Activated naive CD4-positive, alpha-beta T cell treated with Interleukin-2 at 50 U/mL for 16 hours (primary cell): ENCODE measurements at places on chromosomes 1 and 21.

GRCh38 chr1:242602001-242602400 lies 77.5 kb upstream of the PLD5 start:
- no peak for DNase-seq

DNA sequence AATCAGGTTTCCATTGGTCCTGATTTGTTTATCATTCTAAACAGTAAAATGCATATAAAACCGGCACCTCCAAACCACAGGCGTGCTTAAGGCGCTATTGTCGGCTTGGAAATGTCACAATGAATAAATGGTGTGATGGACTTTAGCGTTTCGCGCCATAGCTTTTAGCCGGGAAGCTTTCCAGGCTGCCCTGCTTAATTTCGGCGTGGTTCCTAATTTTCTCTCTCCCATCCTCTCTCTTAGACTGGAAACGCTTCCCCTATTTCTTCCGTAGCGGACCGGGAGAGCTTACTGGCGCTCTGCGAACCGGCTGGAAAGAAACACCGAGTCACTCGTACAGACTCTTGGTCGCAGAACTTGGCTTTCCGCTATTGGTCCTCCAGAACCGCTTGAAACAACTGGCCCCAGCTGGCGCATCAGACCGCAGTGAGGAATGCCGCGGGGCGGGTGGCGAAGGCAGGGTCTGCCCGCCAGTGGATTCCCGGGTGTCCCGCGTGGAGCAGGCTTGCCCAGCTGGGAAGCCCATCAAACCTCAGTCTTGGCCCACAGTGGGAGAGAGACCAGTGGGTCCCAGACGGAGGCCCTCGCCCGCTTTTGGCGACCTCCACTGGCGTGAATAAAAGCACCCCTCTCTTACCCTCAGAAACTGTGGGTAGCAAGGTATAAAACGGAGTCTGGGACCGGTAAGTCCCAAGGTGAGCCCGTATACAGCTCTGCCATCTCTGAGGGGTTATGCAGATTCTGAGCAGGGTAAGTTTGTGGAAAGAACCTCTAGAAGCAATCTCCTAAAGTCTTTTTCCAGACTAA lies 4.0 kb upstream of the LHX8 start:
- no peak for DNase-seq

GRCh38 chr1:162128693-162129356 lies 59.3 kb downstream of the NOS1AP start:
- DNase-seq = no peak

GRCh38 chr21:28072601-28073000 lies 920.1 kb downstream of the LTN1 start:
- DNase-seq = no peak

DNA sequence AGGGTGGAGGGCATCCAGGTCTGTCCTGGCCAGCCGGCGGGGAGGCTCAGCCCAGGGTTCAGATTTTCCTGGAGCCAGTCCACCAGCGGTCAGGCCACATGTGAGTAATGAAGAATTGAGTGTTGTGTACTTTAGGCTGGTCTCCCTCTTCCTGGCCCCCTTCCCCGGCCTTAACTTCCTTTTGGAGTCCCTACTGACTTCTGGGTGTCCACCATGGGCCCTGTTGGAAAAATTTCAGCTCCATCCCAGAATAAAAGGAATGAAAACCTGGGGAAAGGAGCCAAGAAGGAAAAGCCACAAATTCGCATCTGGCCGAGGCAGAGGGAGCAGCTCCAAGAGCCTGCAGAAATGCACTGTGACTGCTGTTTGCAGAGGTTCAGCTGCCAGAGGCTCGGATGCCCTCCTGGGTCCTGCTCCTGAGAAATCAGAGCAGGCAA lies 35.5 kb upstream of the HHAT start:
- no peak for DNase-seq

GRCh38 chr21:41929248-41929647 lies 24.6 kb downstream of the C2CD2 start:
- DNase-seq = no peak

GRCh38 chr1:30707412-30708360 lies 15.7 kb downstream of the MATN1 start:
- DNase-seq = peak; percentile 58

- DNase-seq = no peak
Measured at GRCh38 chr1:172496678-172497077, 36.3 kb upstream of the SUCO start.

GRCh38 chr1:91647061-91647460 lies 146.4 kb downstream of the CDC7 start:
- DNase-seq = no peak

DNA sequence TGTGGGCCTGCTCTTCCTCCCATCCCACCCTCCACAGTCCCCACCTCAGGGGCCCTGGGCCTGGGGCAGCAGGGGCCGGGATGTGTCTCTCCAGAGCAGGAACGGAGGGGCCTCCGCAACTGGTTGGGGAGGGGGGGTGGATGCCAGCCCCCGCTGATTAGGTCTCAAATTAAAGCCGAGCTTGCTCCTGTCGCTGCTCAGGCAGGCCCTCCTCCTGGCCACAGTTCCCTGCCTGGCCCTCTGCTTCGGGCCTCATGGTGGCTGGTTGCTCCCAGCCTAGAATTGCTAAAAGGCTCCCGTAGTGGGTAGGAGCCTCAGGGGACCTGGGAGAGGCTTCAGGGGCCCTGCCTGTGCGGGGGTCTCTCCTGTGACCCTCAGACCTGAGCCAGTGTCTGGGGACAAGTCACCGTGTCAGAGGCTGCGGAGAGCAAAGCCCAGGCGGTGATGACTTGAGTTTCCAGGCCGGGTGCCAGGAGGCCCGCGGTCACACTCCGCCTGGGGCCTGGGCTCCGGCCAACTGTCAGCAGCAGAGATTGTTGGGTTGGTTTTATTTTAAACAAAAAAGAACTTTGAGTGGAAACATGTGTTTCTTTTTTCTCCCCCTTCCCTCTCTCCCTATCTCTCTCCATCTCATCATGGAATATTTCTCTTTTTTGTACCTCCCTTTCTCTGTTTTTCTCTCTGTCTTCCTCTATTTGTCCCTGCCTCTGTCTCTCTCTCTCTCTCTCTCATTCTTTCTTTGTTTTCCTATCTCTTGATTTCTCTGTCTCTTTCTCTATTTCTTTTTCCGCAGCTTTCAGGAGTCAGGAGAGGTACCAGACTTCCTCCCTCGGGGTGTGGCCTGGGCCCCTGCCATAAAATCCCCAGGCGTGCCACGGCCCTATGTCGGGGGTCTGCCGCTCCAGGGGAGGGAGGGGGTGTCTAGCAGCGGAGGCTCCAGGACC lies 20.0 kb upstream of the EPHA2 start:
- no peak for DNase-seq

DNA sequence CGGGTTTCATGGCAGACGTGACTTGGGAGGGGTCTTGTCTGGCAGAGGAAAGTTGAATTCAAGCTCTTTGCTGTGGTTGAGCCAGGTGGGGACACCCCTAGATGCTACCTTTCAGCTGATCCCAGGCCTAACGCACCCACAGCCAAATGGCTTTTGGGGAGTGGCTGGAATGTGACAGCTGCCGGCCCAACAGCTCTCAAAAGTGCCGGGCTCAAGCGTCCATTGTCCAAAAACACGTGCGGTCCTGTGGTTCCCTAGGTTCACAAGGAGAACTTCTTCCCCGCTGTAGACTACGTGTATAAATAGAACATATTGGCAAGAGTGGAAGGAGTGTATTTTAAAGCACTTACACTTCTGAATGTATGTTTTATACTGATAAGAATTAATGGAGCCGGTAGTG lies 87.1 kb upstream of the ARHGEF16 start:
- no peak for DNase-seq

DNA sequence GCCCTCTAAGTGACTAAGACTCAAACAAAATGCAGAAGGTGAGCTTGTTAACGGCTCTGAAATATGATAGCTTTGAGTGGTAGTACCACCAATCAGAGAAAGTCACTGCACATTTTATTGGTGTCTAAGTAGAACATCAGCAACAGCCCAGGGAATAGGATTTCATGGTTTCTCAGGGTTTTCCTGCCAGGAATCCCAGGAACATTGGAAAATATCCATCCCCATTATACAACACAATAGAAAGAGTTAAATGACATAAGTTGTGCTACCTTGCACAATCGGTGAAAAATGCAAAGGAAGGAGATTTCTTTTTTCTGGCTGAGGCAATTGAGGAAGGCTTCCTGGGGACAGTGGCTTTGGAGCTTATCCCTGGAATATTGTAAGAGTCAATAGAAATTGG lies 283.1 kb downstream of the HLX start:
- no peak for DNase-seq

- DNase-seq = no peak
Measured at GRCh38 chr1:81802707-81803430, 2.1 kb downstream of the ADGRL2 start.

- no peak for DNase-seq
Measured at GRCh38 chr1:53415432-53415831, 43.8 kb upstream of the DMRTB1 start.

DNA sequence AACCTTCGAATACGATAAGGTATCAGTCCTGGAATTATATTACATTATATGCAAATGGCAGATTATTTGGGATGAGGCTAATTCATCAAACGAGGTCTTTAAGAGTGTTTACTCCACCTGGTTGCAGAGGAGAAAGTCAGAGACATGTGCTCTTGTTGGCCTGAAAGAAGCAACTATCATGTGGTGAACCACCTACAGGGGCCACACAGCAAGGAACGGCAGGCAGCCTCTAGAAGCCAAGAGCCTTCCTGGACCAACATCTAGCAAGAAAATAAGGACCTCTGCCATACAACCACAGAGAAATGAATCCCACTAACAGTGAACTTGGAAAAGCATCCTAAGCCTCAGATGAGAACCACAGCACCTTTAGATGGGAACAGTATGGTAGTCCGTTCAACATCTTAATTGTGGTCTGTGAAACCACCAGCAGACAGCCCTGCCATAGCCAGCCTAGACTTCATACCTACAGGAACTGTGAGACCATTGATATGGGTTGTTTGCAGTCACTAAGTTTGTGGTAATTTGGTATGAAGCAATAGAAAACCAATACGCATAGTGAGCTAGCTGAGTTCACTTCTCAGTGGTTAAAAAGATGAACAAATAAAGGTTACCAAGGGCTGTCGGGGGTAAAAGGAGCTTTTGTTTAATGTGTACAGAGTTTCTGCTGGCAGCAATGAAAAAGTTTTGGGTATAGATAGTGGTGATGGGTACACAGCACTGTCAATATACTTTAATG lies 345.7 kb upstream of the RUNX1 start:
- no peak for DNase-seq

GRCh38 chr1:220336391-220337031 lies 64.3 kb upstream of the RAB3GAP2 start:
- DNase-seq = no peak

- no peak for DNase-seq
Measured at GRCh38 chr1:234621127-234621468, 11.1 kb upstream of the IRF2BP2 start.

DNA sequence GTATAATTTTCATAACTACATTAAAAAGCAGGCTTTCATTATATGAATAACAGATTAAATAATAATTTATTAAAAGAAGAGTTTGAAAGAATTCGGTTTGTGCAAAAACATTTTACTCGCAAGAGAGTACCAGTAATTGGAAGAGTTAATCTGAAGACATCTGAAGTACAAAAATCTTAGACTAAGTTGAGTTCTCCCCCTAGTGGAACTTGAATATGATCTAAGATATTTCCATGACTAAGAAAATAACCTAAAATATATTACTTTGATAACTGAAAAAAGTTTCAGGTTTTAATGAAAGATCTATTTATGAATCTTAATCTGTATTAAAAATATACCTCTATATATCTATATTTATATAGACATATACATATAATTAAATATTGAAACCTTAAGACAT lies 112.5 kb upstream of the GFI1 start:
- no peak for DNase-seq

DNA sequence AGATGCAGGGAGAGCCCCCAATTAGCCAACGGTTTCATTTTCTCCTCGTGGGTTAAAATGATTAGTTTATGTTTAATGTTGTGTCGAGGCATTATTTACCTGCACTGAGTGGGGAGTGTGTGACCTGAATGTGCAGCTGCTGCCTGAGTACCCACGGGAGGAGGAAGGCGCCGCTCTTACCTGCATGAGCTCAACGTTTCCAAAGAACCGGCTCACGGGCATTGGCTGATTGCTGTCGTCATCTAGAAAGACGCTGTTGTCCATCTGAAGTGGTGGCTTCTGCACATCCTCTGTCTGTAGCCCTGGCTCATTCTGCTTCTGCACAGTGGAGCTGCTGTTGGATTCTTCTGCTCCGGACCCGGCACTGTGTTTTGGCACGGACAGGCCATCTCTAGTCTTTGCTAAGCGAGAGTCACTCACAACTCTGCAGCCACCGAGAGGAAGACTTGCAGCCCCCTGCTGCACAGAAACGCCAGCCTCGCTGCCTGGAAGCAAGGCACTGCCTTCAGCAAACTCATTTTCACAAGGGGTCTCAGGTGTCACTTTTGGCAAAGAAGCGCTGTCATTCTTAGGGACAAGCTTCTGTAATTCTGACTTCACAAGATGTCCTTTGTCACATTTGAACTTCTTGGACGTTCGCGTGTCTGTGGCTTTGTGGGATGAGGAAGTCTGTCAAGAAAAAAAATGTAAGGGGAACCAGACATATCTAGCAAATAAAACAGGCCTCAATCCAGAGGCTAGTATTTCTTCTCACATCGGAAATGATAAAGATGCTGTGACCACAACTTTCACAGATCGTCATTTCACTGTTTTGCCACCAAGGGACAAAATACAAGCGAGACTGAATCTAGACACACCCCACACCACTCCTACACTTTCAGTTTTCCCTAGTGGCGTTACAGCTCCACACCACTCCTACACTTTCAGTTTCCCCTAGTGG lies 9.4 kb downstream of the C1orf174 start:
- DNase-seq = no peak

DNA sequence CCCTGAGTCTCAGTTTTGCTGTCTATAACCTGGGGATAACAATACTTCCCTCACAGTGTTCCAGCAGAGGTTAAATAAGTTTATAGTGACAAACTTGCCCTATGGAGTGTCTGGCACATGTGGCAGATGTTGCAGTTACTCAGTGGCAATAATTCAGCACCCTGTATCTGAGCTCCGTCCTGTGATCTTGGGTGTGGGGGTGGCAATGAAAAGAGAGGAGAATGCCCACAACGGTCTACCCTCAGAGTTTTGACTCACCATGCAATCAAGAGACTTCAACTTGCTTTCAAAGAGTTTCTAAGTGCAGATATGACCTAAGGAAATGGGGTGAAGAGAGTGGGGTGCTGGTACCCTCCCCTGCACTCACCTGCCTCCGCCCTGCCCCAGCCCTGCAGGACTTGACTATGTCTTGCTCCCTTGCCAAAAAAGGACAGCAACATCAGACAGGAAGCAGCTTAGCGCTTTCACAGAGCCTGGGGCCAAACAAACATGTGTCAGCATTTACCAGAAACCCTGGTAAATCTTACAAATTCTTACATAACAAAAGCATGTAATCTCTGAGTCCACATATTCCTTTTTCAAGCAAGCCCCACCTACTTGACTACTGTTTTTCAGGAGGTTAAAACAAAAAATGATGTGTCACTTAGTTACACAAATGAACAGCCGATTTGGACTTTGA lies 185.1 kb upstream of the CAMK1G start:
- no peak for DNase-seq

DNA sequence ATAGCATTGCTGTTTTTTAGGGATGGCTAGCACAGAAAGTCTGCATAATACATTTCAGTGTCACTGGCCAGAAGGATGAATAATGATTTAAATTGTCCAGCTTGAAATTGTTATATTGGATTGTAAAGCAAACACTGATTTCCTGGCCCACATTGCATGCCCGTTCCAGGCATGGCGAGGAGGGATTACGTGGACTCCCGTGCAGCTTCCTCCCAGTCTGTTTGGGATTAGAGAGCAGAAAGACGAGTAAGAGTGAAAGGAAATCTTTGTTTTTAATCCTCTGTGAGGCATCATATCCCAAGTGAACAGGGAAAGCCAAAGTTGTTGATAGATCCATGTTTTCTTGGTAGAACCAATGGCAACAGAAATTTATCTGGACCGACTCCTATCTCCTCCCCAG lies 8.4 kb downstream of the TRIM58 start:
- no peak for DNase-seq
